ENCODE measurements at places on chromosomes 6 and 20.

DNA sequence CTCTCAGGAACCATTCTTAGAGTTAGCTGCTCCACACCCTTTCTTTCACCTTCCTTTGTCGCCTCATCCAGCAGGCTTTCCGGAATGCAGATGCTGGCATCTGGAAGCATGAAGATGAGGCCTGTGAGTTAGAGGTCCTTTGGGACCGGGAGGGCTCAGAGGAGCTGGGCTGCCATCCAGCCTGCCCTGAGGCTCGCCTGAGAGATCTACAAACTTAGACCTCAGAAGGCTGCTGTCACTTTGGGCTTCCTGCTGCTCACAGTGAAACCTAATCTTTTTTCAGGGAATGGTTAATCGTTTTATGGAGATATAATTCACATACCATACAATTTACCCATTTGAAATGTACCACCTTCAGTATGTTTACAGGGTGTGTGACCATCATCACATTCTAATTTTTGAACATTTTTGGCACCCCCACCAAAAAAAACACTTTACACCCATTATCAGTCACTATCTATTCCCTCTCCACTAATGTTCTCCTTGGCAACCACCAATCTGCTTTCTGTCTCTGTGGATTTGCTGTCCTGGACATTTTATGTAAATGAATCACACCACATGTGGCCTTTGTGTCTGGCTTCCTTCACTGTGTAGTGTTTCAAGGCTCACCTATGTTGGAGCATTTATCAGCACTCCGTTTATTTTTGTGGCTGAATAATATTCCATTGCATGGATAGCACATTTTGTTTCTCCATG lies 20.0 kb upstream of the MPC1 start:
- DNase-seq = no peak

GRCh38 chr6:125363824-125364165 lies 62.0 kb upstream of the HDDC2 start:
- no peak for DNase-seq

- DNase-seq = peak; percentile 18
Measured at GRCh38 chr20:53660078-53660909, 66.7 kb upstream of the ZNF217 start.

GRCh38 chr6:31120151-31120915 lies at the start of gene CDSN:
CDSN (minus strand) TSS chr6:31120446; CDS start chr6:31120419, 27 bp downstream.
- DNase-seq = no peak

- no peak for DNase-seq
Measured at GRCh38 chr6:137494988-137495702, 951 bp upstream of the OLIG3 start.

DNA sequence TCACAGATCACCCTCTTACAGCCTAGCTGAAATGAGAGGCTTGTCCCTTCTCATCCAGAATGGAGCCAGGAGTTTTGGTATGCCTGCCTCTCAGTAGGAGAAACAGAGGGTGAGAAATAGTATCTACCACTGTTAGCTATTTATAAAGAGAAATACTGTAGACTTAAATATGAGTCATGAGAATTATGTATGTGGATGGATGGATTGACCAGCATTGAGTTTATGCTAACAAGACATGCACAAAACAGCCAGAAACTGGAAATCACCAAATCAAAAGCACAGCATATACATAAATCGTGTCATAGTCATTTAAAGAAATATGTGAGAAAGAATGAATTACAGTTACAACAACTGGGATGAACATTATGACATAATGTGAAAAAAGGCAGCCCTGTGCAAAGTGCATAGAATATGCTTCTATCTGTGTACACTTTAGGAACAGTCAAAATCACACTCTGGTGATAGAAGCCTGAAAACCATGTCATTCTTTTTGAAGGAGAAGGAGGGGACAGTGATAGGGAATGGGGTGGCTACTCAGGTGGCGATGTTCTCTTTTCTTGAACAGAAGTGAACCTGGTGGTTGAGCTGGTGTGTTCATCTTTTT lies 79.8 kb upstream of the KIF25 start:
- no peak for DNase-seq

DNA sequence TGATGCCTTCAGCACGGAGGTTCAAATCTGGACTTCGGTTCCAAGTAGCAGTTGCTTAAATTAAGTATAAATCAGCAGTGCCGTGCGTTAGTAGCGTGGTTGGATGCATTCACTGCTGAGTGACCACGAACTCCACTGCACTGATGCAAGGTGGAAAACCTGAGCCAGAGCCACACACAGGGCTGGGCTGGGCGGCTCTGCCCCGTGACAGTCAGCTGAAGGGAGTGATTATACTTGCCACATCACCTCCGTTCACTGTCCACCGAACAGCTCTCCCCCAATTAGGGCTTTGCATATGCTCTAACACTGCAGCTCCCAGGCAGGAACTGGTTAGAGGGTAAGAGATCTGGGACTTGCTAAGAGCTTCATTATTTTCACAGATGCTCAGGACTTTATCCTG lies 22.2 kb downstream of the PPP1R3G start:
- no peak for DNase-seq

DNA sequence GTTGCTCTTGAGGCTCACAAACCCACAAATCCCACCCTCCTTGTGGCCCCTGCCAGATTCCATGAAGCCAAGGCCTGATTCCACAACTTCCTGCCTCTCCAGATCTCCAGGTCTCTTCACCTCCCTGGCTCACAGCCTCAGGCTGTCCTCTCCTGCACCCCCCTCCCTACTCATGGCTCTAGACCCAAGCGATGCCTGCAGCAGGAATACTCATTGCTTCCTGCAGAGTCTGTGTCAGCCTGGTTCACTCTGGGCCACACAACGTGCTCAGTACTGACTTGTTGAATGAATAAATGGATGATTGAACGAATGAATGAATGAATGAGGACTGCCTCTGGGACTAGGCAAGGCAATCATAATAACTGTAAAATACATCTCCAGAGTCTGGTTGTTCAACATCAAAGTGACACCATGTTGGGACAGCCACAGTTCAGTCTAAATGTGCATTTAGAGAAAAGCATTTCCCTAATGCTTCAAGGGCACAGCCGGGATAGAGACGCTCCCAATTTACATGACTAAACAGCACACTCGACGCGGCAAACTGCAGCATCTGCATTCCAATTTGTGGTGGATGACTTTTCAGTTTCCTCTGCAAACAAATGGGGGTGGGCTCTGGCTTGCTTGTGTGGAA lies 139.9 kb downstream of the GRM4 start:
- DNase-seq = peak; percentile 7

GRCh38 chr20:63639093-63639975 lies 12.4 kb upstream of the GMEB2 start:
- no peak for DNase-seq

- DNase-seq = no peak
Measured at GRCh38 chr6:3618642-3619041, 132.9 kb downstream of the PXDC1 start.

- DNase-seq = no peak
Measured at GRCh38 chr6:112991912-112992311, 644.8 kb downstream of the RFPL4B start.

GRCh38 chr6:34926655-34927054 lies 37.6 kb downstream of the ANKS1A start:
- DNase-seq = no peak

GRCh38 chr6:2900221-2900807 lies 2.8 kb downstream of the SERPINB9 start:
- DNase-seq = no peak

- no peak for DNase-seq
Measured at GRCh38 chr6:109182578-109182977, 87.3 kb downstream of the CEP57L1 start.

DNA sequence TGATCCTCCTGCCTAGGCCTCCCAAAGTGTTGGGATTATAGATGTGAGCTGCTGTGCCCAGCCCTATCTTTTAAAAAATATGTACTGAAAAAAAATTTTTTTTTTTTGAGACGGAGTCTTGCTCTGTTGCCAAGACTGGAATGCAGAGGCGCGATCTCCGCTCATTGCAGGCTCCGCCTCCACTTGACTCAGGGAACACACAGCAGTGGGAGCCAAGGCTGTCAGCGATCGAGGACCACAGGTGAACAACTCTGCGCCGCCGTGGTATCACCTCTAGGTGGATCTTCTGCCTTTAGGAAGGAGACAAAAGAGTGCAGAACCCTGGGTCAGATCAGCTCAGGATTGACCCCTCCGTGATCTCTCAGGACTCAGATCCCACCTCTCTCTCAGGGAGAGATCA lies 13.7 kb downstream of the RAET1E start:
- no peak for DNase-seq

GRCh38 chr6:15088904-15089568 lies 156.8 kb upstream of the JARID2 start:
- no peak for DNase-seq

DNA sequence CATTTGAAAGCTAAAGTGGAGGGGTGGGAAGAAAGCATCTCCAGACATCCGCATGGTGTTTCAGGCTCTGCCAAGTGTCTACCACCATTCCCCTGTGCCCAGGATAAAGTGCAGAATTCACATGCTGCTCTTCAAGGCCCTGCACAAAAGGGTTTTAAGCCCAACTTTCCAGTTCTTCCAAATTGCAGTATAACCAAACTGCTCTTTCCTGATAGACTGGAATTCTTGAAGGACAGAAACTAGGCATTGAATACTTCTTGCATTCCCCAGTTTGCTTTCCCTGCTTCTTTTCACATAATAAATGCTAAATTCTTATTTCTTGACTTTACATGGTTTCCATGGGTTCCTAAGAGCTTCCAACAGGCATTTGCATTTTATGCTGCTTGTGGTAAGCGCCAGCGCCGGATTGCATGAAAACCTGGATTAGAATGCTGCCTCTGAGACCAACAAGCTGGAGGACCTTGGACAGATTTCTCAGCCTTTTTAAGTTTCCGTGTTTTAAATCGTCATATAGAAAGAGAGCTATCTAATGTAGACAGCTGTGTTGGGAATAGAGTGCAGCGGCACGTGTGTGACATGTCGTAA lies 7.9 kb downstream of the SOX4 start:
- no peak for DNase-seq

GRCh38 chr6:118553132-118553531 lies 5.0 kb downstream of the PLN start:
- DNase-seq = no peak

- no peak for DNase-seq
Measured at GRCh38 chr6:11486486-11486885, 51.1 kb upstream of the TMEM170B start.

DNA sequence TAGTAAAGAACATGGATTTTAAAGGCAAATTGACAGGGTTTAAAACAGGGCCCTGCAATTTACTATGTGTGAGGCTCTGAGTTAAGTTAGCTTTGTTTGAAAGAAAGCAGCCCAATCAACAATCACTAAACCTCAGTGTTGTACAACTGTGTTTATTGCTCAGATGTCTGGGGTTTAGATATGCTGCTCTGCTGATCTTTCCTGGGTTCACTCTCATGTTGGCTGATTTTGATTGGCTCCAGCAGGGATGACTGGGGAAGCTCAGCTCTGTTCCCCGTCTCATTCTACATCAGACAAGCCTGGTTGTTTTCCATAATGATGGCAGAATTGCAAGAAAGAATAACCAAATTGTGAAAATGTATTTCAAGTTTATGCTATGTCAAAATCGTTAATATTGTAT lies 10.9 kb downstream of the C6orf58 start:
- no peak for DNase-seq

GRCh38 chr6:165231581-165232561 lies 77.5 kb downstream of the C6orf118 start:
- DNase-seq = peak; percentile 26

GRCh38 chr6:145749632-145750031 lies 14.3 kb upstream of the EPM2A start:
- DNase-seq = no peak

GRCh38 chr6:3118353-3119039 lies at the start of gene BPHL:
BPHL (plus strand) TSS chr6:3118711; CDS start chr6:3118741, 30 bp downstream.
- peak; percentile 91 for DNase-seq

- DNase-seq = no peak
Measured at GRCh38 chr6:17013701-17014100, 88.1 kb upstream of the STMND1 start.

GRCh38 chr20:43994486-43995100 lies 79.9 kb downstream of the TOX2 start:
- no peak for DNase-seq

GRCh38 chr6:41038205-41038604 lies 816 bp downstream of the UNC5CL start:
- DNase-seq = no peak

DNA sequence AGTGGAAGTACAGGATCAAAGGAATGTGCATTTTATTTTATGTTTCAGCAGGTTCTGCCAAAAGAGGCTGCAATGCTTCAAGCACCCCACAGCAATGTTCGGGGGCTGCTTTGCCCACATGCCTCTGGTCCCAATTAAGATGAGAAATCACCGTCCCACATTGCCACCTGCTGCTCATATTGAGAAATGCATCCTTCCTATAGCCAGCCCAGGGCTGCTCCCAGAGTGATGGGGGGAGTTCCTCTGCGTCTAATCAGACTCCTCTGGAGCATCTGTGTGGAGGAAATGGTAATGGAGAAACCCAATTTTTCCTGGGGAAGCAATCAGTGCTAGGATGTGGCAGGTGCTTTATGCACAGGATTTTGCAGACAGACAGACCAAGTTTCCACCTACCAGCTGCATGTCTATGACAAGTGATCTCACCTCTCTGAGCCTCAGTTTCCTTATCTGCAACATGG lies 33.7 kb downstream of the PTGIS start:
- DNase-seq = peak; percentile 34

- DNase-seq = no peak
Measured at GRCh38 chr20:62428002-62428372, 648 bp upstream of the RBBP8NL start.

DNA sequence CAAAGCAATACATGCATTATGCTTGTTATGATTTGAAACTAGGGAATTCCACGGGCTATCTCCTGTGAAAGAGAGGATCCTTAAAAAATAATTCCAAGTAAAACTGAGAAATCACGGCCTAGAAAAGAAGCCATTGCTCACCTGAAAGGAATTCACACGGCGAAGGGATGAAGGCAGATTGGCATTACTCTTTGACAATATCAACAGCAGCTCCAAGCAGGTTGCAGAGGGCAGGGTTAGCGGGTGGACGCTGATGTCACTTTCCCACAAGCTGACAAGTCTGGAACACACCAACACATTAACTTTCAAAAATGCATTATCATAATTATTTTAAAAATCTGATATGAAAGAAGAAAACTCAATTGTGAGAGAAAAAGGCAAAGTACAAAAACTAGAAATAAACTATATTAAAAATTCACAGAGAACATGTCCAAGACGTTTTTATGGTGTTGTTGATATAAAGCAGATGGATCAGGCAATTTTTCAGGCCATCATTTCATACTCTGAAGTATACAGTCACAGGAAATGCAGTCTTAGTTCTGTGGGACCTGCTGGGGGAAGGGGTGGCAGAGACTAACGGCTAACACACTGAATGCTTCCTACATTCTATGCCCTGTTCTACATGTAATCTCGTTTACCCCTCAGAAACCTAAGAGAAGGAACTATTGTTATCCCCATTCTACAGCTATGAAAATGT lies 108.3 kb downstream of the UBE3D start:
- DNase-seq = no peak

DNA sequence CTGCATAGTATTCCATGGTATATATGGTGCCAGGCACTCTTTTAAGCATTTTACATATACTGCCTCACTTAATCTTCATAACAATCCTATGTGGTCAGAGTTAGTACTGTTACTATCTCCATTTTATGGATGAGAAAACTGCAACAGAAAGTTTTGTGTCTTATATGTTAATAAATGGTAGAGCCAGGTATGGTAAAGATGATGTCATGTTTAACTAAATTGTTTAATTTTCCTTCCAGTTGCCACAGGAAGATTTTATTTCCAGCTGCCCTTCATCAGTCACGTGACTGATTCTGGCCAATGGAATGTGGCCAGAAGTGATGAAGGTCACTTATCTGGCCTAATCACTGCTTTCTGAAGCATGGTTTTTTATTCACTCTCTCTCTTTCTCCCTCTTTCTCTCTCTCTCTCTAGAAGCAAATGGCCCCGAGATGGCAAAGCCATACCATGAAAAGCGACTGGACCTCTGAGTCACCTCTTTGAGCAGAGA lies 75.7 kb upstream of the BTBD3 start:
- no peak for DNase-seq
